ENCODE measurements at places on chromosomes 2 and 18. TPM values are rescaled to one million over a fixed set of nuclear protein-coding genes. Genes with fewer than 3 reads are reported as not detected.

LRRC30 gene
- not detected for total RNA-seq

CACNB4 gene
- 0.10 TPM for total RNA-seq

ADAM23 gene
- not detected for total RNA-seq

SERPINB7 gene
- total RNA-seq = 10.0 TPM

C2orf66 gene
- not detected for total RNA-seq

TNFRSF11A gene
- total RNA-seq = 0.36 TPM

TBR1 gene
- not detected for total RNA-seq

CXXC1 gene
- 20.9 TPM for total RNA-seq

GRCh38 chr2:177782613-177783012, 290.0 kb downstream of the PDE11A start:
- DNase-seq = no peak

DNA sequence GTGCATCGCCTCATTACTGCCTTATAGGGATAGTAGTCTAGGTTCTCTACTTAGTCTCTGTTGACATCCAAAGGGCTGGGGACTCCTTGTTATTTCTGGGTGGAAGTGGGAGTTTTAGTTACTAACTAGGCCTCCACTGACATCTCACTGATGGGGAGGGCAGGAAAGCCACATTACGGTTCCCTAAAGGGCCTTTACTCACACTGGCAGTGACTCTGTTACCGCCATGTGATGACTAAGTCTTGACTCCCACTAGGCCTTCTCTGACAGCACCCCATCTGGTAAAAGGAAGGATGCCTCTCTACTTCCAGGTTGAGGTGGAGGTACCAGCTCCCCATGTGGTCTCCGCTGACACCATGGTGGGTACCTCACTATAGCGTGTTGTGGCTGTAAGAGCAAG, 14.0 kb upstream of the BCL2L11 start:
- peak; percentile 63 for DNase-seq

DNA sequence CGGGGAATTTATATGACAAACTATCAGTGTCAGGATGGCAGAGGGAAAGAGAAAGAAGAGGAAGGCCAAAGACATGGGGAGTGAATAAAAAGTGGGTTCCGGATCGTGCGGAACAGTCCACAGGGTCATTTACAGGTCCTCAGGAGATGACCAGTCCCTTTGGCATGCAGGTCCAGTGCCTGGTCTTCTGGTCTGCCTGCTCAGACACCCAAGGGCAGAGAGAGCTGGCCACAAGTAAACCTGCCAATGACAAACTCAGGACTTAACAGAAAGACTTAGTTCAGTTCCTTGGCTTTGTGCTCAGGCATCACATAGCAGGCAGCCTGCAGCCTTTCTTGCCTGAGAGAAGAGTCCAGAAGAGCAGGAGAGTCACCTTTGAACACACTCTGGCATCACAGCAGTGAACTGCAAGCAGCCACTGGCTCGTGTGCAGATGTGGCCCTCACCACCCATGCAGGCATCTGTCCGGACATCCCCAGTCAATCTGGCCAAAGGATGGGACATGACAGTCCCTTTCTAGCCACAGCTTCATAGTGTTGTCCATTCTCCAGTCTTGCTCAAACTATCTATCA, 14.0 kb downstream of the TMEM127 start:
- peak; percentile 99 for DNase-seq

DNA sequence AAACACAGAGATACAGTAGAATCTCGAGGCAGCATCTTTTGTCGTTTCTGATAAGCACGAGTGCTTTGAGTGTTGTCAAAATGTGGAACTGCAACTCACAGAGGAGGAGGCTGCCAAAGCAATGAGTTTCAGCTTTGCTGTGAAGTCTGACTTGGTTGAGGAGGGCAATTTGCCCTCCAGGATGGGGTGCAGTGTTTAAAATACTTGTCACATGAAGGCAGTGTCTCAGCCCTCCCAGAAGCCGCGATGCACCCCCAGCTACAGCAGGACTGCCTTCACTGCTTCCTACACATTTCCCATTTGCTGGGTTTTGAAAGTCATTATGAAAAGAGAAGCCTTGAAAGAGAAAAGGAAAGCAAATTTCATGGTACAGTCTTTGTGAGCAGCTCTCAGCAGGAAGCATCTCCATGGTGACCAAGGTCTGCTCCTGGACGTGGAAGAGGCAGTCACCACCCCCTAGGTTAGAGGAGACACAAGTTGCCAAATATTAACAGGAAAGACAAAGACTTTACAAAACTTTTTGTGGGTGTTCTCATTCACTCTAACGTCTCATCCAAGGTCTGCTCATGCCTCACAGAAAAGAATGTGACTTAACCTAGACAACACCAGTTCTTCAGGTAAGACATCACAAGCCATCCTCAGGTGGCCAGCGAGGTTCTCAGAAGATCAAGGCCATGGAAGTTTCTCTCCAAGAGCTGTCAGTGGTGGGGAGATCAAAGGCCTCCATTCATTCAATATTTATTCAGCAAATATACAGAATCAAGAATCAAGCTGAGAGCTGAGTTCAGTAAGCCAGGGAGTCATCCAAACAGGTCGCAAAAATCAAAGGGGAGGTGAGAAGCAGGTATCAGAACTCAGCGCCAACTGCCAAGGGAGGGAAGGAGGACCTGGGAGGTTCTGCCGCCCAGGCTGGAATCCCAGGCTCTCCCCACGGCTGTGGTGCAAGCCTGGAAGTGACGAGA, 476.0 kb downstream of the EIPR1 start:
- no peak for DNase-seq

GRCh38 chr2:210913461-210913860, 357.1 kb downstream of the CPS1 start:
- DNase-seq = peak; percentile 2

GRCh38 chr18:42436222-42436765, 481.3 kb downstream of the PIK3C3 start:
- no peak for DNase-seq

GRCh38 chr2:166057370-166058164, 70.3 kb downstream of the SCN1A start:
- no peak for DNase-seq

DNA sequence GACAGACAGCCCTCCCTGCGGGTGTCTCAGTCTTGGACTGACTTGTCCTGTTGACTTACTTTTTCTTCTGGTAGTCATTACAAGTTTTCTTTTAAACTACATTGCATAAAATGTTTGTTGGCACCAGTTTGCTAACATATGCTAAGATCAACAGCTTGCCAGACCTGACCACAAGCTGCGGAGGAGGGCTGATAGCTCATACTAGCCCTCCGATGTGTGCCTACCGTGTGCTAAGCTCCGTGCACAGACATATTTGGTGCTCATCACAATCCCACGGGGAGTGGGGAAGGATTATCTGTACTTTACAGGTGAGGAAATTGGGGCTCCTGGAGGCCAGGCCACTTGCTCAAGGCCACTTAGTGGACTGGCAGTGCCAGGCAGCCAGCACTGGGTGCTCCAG, 72.8 kb upstream of the YPEL5 start:
- peak; percentile 29 for DNase-seq

- no peak for DNase-seq
Observed at GRCh38 chr2:68272246-68272994, 20.1 kb upstream of the PPP3R1 start.

GRCh38 chr2:165874445-165875039, 79.0 kb downstream of the TTC21B start:
- DNase-seq = peak; percentile 48

DNA sequence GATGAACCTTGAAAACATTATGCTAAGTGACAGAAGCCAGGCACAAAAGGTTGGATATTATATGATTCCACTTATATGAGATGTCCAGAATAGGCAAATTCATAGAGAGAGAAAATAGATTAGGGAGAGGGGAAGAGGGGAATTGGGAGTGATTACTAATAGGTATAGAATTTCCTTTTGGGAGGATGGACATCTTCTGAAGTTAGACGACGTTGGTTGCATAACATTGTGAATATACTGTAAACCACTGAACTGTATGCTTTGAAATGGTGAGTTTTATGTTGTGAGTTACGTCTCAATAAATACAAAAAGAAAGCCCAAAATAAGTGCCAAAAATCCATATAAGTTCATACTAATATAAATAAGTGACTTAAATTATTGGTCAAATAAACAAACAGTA, 18.6 kb upstream of the CYP26B1 start:
- no peak for DNase-seq

DNA sequence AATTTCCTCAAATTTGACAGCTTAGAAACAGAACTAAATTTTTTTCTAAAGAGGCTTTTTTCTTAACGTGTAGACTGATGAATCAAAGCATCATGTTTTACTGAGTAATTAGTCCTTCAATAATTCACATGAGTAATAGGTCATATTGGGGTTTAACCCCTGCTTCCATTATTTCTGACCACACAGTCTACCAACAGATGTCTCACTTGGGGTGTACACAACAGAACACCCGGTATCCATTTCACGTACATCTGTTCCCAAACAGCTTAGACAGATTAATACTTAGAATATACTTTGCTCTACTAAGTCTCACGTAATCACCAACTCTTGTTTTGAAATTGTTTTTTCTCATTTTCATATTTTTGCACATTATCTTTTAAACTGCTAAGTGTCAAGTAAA, 14.8 kb downstream of the CERKL start:
- peak; percentile 16 for DNase-seq

Data from RPMI7951 (cell line).